Karpas-422 (cell line): ENCODE measurements at places on chromosomes 16 and 17. TPM values are rescaled to one million over a fixed set of nuclear protein-coding genes. Genes with fewer than 3 reads are reported as not detected.
A peak's percentile ranks its signal among the peaks of the same experiment; 100 is the strongest.

DNA sequence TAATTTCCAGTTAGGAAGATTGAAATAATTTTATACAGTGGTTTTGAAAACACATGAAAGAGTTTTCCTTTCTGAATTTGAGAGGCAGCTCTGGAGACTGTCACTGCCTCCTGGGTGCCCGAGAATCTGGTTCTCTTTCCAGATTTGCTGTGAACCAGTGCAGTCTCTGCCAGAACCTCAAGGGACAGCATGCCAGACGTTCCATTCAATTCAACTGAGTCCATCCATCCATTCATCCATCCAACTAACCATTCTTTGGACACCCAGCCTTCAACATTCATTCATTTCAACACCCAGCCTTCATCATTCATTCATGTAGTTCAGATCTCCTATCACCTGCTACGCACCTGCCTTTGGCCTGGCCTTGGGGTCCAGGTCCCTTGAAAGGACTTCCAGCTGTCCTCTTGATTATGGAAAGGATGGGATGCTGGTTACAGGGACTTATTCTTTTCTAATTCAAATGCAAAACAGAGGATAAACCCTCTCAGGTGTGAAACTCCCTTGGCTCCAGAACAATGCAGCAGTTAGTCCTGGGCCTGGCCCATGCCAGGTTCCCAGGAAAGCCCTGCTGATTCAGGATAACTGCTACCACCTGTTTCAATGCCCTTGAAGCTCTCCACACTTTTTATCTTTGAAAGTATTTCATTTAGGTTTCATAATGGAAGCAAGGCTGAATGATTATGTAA is 68.7 kb downstream of the WSCD1 start:
- H3K4me3 ChIP-seq: no peak overlapping the region
- no peaks in the 10 kb centered on the region for H3K27me3 ChIP-seq
- H3K36me3 ChIP-seq: no peaks in the 10 kb centered on the region
- DNase-seq: no peak
- no peak overlapping the region for H3K27ac ChIP-seq

GRCh38 chr16:3317315-3317999 is 12.2 kb downstream of the ZNF75A start:
- no peak for DNase-seq
- no peaks in the 10 kb centered on the region for H3K27me3 ChIP-seq
- peaks cover 50% of the 10 kb centered on the region for H3K36me3 ChIP-seq
- H3K27ac ChIP-seq: no peak overlapping the region
- H3K4me3 ChIP-seq: peak overlapping the region; percentile 13; the same call in 1 of the 2 replicates

DNA sequence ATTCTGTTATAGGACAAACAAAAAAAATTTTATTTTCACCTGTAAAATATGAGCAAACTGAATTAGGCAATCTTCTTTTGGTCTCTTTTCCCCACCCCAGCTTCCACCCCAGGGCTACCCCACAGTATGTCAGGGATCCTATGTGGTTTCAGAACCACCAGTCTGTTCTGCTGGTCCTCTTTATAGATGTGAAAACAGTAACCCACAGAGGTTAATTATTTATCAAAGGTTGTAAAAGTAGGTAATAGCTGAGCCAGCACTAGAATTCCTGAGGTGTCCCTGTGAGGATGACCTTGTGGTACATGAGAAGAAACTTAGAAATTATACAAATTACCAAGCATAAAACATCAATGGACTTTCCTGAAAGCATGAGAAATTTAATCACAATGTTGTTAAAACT is 428.7 kb downstream of the CNTNAP4 start:
- H3K4me3 ChIP-seq: no peak overlapping the region
- no peaks in the 10 kb centered on the region for H3K4me1 ChIP-seq
- H3K27ac ChIP-seq: no peak overlapping the region
- H3K36me3 ChIP-seq: no peaks in the 10 kb centered on the region

GRCh38 chr16:26391833-26392232 is 674.9 kb upstream of the C16orf82 start:
- no peak for DNase-seq
- no peaks in the 10 kb centered on the region for H3K27me3 ChIP-seq
- H3K27ac ChIP-seq: no peak overlapping the region
- no peaks in the 10 kb centered on the region for H3K4me1 ChIP-seq
- no peaks in the 10 kb centered on the region for H3K36me3 ChIP-seq
- no peak overlapping the region for H3K4me3 ChIP-seq

- peaks cover 77% of the 10 kb centered on the region for H3K4me1 ChIP-seq
- no peaks in the 10 kb centered on the region for H3K27me3 ChIP-seq
- peak; percentile 84 for DNase-seq
- H3K36me3 ChIP-seq: no peaks in the 10 kb centered on the region
- peak overlapping the region; percentile 66 for H3K4me3 ChIP-seq
Measured at GRCh38 chr17:17781591-17782496, 54.9 kb downstream of the SREBF1 start.

DNA sequence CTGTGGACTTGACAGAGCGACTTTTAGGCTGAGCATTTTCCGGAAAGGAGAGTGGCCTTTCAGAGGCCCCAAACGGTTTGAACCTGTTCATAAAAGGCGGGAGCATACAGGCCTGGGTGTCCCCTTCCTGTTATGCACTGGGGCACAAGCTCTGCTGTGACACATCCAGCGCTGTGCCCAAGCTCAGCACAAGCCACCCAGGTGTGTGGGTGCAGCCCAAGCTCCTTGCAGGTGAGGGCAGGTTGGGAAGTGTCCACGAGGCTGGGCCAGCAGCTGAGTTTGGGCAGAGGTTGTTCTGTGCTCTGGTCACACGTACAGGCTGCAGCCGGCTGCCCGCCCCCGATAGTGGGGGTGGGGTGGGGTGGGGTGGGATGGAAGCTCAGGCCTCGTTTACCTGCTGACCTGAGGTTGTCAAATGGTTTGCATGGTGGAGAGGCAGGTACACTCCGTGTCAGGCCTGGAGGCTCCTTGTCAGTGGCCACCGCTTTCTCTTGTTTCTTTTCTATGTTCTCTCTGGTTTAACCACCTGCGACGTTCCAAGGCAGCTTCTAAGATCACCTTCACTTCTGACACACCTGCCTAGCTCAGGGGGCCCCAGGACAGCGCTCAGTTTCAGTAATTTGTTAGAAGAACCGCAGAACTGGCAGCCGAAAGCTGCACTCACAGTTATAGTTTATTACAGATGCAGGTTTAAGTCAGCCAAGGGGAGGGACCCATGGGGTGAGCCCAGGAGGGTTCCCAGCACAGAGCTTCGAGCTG is 194.7 kb upstream of the CIBAR2 start:
- no peaks in the 10 kb centered on the region for H3K27me3 ChIP-seq
- no peaks in the 10 kb centered on the region for H3K36me3 ChIP-seq
- peaks cover 12% of the 10 kb centered on the region for H3K4me1 ChIP-seq
- no peak overlapping the region for H3K27ac ChIP-seq

- no peak for DNase-seq
- H3K4me1 ChIP-seq: peaks cover 14% of the 10 kb centered on the region
- H3K4me3 ChIP-seq: no peak overlapping the region
- H3K36me3 ChIP-seq: no peaks in the 10 kb centered on the region
- H3K27me3 ChIP-seq: no peaks in the 10 kb centered on the region
- no peak overlapping the region for H3K27ac ChIP-seq
Measured at GRCh38 chr17:29611351-29612093, 11.2 kb downstream of the CORO6 start.

GRCh38 chr16:4624827-4625559 is 367 bp downstream of the MGRN1 start:
- peak overlapping the region; percentile 86 for H3K4me3 ChIP-seq
- peaks cover 18% of the 10 kb centered on the region for H3K4me1 ChIP-seq
- H3K27me3 ChIP-seq: no peaks in the 10 kb centered on the region
- peak overlapping the region; percentile 44 for H3K27ac ChIP-seq
- DNase-seq: peak; percentile 83
- H3K36me3 ChIP-seq: no peaks in the 10 kb centered on the region

DNA sequence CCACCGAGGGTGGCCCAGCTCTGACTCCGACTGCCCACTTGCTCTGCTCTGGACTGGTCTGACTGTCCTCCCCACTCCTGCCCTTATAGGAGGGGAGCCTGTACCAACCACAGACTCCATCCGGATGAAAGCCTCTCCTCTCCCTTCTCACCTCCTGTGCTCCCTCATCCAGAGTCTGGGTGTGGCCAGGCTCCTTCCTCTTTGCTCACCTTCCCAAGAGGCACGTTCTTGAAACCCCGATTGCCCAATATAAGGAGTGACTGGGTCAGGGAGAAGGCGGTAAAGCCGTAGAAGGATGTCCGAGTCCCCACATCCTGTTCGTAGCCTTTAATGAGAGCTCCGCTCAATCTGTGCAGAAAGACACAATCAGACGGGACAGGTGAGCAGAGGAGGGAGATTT is 17.1 kb downstream of the ST6GALNAC1 start:
- no peaks in the 10 kb centered on the region for H3K36me3 ChIP-seq
- peaks cover 4% of the 10 kb centered on the region; the same call in 1 of the 2 replicates for H3K4me1 ChIP-seq
- H3K27ac ChIP-seq: no peak overlapping the region
- H3K4me3 ChIP-seq: no peak overlapping the region

- peaks cover 43% of the 10 kb centered on the region for H3K4me1 ChIP-seq
- no peaks in the 10 kb centered on the region for H3K27me3 ChIP-seq
- H3K36me3 ChIP-seq: peaks cover 7% of the 10 kb centered on the region; the same call in 1 of the 2 replicates
- DNase-seq: no peak
Measured at GRCh38 chr17:59617156-59617732, 2.5 kb upstream of the CLTC start.

DNA sequence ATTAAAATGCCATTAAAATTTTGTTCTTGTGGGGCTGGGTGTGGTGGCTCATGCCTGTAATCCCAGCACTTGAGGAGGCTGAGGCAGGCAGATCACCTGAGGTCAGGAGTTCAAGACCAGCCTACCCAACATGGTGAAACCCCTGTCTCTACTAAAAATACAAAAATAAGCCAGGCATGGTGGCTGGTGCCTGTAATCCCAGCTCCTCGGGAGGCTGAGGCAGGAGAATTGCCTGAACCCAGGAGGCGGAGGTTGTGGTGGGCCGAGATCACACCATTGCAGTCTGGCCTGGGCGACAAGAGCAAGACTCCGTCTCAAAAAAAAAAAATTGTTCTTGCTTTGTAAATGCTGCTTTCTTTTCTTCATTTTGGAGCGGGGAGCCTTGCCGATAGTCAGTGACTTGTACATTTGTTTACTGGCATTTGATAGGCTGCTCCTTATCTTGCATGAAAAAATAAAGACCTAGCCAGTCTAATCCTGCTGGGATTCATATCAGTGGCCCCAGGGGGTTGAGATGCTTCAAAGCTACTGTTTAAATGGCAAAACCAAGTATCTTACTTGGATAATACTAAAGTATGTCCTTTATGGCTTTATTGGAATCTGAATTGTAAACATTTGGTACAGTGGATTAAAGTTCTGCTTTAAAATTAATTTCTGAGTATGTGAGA is 3.3 kb upstream of the CLTC start:
- DNase-seq: no peak
- H3K36me3 ChIP-seq: peaks cover 6% of the 10 kb centered on the region; the same call in 1 of the 2 replicates
- H3K27ac ChIP-seq: peak overlapping the region; percentile 96; the same call in 1 of the 2 replicates
- H3K4me3 ChIP-seq: no peak overlapping the region
- H3K4me1 ChIP-seq: peaks cover 35% of the 10 kb centered on the region
- H3K27me3 ChIP-seq: no peaks in the 10 kb centered on the region

GRCh38 chr16:720447-720989 is 428 bp upstream of the ANTKMT start:
- H3K27ac ChIP-seq: peak overlapping the region; percentile 91
- no peaks in the 10 kb centered on the region for H3K27me3 ChIP-seq
- DNase-seq: peak; percentile 95
- H3K4me1 ChIP-seq: peaks cover 85% of the 10 kb centered on the region

- H3K27me3 ChIP-seq: no peaks in the 10 kb centered on the region
- H3K4me1 ChIP-seq: no peaks in the 10 kb centered on the region
- no peak overlapping the region for H3K4me3 ChIP-seq
- no peaks in the 10 kb centered on the region for H3K36me3 ChIP-seq
- DNase-seq: no peak
Measured at GRCh38 chr17:61490540-61490975, 38.3 kb downstream of the TBX4 start.

- no peak for DNase-seq
- no peaks in the 10 kb centered on the region for H3K36me3 ChIP-seq
- H3K4me1 ChIP-seq: no peaks in the 10 kb centered on the region
- H3K4me3 ChIP-seq: no peak overlapping the region
- H3K27me3 ChIP-seq: no peaks in the 10 kb centered on the region
- H3K27ac ChIP-seq: no peak overlapping the region
Measured at GRCh38 chr16:79599256-79599836, 1.2 kb downstream of the MAF start.

DNA sequence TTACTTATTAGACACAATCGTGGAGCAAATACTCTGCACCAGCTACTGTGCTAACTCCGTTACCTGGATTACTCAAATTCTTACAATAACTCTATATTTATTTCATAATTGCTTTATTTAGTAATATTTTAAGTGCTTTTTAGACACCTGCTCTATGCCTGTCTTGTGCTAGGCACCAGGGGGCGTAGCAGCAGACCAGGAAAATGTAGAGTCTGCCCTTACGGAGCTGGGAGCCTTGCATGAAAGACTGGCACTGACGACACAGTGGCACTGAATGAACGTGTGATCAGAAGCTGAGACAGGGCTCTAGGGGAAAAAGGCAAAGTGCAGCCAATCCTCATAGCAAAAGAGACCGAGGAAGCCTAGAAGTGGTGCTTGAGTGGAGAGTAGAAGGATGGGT is 486.5 kb downstream of the CDH13 start:
- no peaks in the 10 kb centered on the region for H3K36me3 ChIP-seq
- peak; percentile 85 for DNase-seq
- peaks cover 30% of the 10 kb centered on the region for H3K4me1 ChIP-seq
- H3K27ac ChIP-seq: no peak overlapping the region
- H3K27me3 ChIP-seq: no peaks in the 10 kb centered on the region

GRCh38 chr16:3022208-3022683 is 1.5 kb downstream of the HCFC1R1 start:
- peak overlapping the region; percentile 70 for H3K4me3 ChIP-seq
- no peaks in the 10 kb centered on the region; the same call in 1 of the 2 replicates for H3K36me3 ChIP-seq

DNA sequence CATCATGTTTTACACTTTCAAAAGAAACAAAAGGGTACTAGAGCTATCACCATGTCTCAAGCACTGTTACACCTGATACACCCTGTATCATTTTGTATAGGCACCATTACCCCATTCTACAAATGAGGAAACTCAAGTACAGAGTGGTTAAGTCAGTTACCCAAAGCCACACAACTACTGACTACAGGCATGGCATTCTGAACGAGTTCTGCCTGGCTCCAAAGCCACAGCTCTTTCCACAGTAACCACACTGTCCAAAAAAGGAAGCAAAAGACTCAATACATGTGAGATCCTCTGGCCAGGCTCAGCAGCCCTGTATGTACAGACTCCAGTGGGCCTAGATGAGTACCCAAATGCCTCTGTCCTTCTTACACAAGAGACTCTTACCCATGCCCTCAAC is 4.7 kb downstream of the DYNC1LI2 start:
- H3K4me3 ChIP-seq: no peak overlapping the region
- peaks cover 18% of the 10 kb centered on the region for H3K4me1 ChIP-seq
- H3K36me3 ChIP-seq: peaks cover 26% of the 10 kb centered on the region
- DNase-seq: no peak
- H3K27me3 ChIP-seq: no peaks in the 10 kb centered on the region

GRCh38 chr17:45040459-45040858 is 11.0 kb downstream of the DCAKD start:
- H3K4me3 ChIP-seq: no peak overlapping the region
- H3K27ac ChIP-seq: no peak overlapping the region
- H3K27me3 ChIP-seq: no peaks in the 10 kb centered on the region
- no peak for DNase-seq

ACAP1 gene
- total RNA-seq: 51.0 and 85.0 TPM in 2 replicates

FKBP10 gene
- total RNA-seq: 0.54 and 1.9 TPM in 2 replicates

WSCD1 gene
- total RNA-seq: not detected in 2 replicates

NSF gene
- total RNA-seq: 20.7 and 31.8 TPM in 2 replicates

KRT34 gene
- total RNA-seq: not detected in 2 replicates

CRHR1 gene
- not detected in 2 replicates for total RNA-seq

KRT40 gene
- not detected in 2 replicates for total RNA-seq

HYDIN gene
- total RNA-seq: not detected in 2 replicates

INCA1 gene
- total RNA-seq: not detected in 2 replicates
